Posterior cingulate gyrus (tissue), 11 donors: ENCODE measurements at places on chromosomes 1 and 21.

GRCh38 chr1:116854403-116854690, 55.4 kb upstream of the PTGFRN start:
- DNase-seq, result no peak

DNA sequence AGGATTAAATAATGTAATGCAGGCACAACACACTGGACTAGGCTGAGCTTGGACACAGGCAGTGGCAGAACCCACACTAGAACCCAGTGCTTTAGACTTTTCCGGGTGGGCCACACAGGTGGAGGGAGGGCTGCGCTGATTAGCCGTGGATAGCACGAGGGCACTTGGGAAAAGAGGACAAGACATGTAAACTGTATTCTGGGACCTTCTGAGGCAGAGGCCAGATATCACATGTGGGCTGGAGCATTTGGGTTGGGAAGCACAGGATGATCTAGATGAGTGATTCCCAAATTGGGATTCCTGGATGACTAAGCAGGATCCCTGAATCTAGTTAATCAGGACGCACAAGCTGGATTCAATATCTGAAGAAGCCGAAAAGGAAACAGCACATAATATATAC, 20.3 kb upstream of the A3GALT2 start:
- DNase-seq, result no peak

GRCh38 chr1:228211531-228212414, 3.9 kb downstream of the OBSCN start:
- no peak for DNase-seq

GRCh38 chr1:22709891-22710700, 543 bp upstream of the EPHB2 start:
- peak; percentile 58 for DNase-seq

DNA sequence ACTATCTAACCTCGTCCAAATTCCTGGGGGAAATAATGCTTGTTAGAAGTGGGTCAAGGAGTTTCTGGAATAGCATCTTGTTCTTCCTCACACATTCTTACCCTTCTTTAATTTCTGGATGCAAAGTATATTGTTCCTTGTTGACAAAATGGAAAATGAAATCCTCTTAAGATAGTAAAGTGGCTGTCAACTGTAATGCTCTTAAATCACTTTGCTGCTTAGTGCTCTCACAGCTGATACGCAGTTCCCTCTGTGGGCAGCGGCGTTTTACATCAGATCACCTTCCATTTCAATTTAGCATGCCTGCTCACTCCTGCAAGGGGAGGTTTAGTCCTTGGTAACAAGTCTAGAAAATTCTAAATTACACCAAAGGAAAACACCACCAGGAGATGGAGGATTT, 113.1 kb downstream of the DNM3 start:
- no peak for DNase-seq

DNA sequence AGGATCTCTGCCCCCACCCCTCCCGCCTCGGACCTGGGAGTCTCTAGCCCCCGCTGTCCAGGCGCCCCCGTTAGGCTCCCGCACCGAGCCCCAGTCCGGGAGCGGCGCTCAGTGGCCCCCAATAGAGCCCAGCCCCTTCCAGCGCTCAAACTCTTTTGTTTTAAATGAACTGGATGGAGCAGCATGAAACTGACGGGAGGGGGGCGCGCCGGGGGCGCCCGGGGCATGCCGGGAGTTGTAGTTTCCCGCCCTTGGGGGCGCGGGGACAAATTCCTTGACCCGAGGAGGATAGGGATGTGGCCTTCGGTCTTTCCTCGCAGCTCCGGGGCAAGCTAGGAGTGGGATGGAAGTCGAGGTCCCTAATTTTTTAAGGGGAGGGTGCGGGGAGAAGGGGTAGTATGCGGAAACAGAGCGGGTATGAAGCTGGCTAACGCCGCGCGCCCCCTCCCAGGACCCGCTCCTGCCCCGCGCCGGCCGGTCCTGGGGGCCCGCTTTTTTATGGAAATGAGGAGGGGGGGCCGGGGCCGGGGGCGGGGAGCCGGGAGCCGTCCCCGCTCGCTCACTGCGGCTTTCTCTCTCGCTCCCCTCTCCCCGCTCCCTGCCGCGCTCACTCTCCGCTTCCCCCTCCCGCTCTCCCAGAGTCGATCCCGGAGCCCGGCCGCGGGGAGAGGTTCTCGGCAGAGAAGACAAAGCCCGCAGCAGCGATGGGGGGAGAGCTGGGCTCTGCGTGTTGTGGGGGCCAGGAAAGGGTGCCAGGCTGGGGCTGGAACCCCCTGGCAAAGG, at the start of gene MEX3A:
MEX3A (minus strand) TSS at position 157 of the 783 bp plus-strand sequence. CDS start 467 bp downstream, outside the sequence.
- DNase-seq, result peak; percentile 78

GRCh38 chr1:36382669-36383068, 3.1 kb downstream of the STK40 start:
- DNase-seq, result no peak

DNA sequence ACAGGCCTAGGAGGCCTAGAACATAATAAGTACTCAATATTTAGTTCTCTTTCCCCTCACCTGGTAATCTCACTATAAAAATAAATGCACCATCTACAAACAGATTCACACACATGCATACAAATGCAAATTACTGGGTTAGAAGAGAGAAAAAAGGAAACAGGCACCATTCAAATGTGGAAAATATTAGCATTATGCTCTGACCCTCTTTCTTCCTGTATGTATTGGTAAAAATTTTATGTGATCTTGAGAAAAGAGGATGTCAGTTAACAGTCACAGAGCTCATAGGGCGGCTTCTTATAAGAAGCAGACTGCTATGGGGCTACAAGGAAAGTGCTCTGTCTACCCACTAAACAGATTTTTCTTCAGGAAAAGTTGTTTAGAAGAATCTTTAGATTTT, 565.4 kb downstream of the LMO4 start:
- no peak for DNase-seq

DNA sequence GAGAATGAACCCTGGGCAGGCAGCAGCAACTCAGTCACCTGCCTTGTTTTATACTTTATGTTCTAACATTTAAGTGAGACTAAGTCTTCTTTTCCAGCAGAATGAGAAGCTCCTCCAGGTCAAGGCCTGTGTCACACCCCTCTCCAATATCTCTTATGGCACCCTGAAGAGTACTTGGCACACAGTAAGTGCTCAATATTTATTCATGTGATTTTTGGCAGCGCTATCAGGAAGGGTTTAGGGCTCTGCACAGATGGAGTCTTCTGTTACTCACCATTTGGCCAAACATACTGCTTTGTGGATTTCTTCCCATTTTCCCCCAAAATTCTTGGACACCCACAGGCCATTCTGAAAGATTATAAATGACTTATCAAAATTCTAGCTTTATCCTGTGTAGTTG, 43.8 kb upstream of the MYBPHL start:
- no peak for DNase-seq

GRCh38 chr21:15688016-15688415, 41.8 kb upstream of the USP25 start:
- no peak for DNase-seq

- DNase-seq, result no peak
Observed at GRCh38 chr21:22280851-22281250, 1282.6 kb downstream of the NCAM2 start.

DNA sequence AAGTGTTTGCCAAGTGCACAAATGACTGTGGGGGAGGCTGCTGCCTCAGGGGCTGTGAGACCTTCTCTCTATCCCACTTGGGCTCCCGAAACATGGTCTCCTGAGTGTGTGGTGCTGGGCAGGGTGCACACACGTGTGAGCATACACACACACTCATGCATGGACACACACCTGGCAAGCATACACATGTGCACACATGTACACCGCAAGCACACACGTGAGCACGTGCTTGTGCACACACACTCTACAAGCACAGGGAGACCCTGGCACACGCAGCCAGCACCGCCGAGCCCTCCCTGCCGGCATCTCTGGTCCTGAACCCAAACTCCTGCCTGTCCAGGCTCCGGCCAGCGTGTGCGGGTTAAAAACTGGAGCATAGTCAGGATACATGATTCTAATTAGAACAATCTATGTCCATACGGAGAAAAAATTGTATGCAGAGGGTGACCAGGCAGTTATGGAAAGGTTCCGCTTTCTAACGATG, 79.4 kb upstream of the TTC34 start:
- DNase-seq, result no peak

- DNase-seq, result no peak
Observed at GRCh38 chr1:64476251-64476952, 6.5 kb downstream of the CACHD1 start.

DNA sequence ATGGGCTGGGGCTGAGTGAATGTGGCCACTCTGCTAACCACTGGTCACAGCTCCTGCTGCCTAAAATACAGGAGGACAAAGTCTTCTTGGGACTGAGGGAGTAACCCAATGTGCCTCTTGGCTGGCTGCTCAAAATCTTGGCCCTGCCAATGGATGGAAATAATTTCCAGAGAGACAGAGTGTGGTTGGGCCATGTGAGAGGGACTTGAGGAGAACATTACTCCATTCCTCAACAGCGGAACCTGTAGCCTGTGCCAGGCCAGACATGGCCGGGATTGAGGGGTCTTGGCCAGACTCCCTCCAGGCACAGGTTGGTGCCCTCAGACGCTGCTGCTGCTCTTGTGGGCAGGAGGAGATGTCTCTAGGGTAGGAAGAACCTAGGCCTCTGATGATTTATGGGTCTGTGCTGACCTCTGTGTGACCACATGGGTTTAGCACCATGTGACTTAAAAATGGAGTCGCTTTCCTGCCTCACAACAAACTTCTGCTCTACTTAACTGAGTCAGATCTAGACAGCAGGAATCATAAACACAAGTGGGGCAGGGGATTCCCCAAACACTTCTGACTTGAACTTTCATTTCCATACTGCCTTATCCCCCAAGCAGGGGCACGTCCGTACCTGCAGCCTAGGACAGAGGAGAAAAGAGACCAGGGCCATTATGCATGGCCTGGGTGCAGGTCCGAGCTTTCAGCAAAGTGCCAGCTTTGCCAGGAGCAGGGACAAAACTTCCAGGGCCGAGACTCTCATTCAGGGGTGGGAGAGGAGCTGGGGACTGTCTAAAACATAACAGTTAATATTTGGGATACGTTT, 79.2 kb downstream of the CD34 start:
- DNase-seq, result no peak

- no peak for DNase-seq
Observed at GRCh38 chr1:230701434-230701833, 12.5 kb downstream of the AGT start.

DNA sequence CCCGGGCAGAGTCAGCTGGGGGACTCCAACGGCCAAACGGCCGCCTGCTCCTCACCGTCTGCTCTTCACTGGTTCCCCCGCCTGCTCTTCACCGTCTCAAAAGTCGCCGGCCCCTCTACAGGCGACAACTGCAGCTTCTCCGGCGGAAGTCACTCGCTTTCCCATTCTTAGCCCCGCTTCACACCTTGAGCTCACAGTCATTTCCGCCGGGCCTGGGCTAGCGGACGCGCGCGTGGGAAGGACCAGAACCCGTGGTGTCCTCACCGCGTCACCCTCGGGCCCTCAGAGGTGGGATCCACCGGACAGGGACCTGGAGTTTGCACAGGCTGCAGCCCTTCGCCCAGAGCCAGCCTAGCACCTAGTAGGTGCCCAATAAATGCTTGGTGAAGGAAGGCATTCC, 27.9 kb upstream of the HJV start:
- no peak for DNase-seq

- DNase-seq, result no peak
Observed at GRCh38 chr1:161473348-161473747, 31.9 kb upstream of the FCGR2A start.

DNA sequence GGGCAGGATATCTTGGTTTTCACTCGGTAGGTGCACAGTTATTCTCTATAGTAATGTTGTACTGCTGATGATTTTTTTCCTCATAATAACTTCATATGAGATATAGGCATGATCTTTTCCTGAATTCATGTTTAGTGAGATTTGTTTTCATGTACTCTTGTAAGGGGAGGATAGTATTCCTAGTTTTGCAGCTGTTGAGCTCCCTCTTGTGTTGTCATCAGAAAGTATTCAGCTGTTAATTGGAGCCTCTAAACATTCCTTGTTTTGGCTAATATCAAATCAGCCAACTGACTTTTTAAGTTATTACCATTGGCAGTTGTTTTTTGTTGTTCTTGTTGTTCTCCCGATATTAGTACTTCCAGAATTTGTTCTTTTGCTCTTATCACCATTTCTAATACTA, 24.4 kb downstream of the OR10R2 start:
- DNase-seq, result no peak

DNA sequence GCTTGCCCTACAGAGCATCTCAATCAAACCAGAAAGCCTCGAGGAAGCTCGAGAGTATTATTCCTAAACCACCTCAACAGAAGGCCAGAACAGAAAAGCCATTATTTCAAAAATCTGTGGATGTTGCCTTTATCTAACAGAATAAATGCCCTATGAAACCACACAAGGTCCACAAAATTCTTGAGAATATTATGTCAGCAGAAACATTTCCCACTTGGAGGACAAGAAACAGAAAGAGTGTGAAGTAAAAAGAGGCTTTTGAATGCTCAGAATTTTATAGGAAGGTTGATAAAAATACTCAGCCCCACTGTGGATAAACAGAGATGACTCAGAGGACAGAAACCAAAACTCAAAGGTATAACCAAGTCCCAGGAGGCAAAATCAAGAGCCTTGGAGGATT, 146.4 kb upstream of the LRRC7 start:
- DNase-seq, result no peak

DNA sequence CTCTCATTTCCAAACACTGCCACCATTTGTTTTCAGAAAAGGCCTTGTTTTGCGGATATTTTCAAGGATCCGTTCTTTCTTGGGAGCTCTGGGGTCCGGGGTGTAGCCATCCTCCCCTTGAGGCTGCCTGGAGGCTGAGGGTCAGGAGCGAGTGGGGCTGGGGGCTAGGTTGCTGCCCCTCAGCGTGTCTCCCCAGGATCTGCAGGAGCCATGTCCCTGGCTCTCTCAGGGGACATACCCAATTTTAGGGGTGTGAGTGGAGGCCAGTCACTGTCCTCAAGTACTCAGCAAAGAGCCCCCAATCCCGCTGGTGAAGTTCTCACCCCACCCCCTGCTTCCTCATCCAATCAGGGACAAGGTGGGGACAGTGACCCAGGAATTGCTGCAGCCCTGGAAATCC, 15.0 kb upstream of the PRDM16 start:
- DNase-seq, result peak; percentile 4

- DNase-seq, result peak; percentile 73
Observed at GRCh38 chr1:1006305-1007159, 6.6 kb upstream of the HES4 start.

DNA sequence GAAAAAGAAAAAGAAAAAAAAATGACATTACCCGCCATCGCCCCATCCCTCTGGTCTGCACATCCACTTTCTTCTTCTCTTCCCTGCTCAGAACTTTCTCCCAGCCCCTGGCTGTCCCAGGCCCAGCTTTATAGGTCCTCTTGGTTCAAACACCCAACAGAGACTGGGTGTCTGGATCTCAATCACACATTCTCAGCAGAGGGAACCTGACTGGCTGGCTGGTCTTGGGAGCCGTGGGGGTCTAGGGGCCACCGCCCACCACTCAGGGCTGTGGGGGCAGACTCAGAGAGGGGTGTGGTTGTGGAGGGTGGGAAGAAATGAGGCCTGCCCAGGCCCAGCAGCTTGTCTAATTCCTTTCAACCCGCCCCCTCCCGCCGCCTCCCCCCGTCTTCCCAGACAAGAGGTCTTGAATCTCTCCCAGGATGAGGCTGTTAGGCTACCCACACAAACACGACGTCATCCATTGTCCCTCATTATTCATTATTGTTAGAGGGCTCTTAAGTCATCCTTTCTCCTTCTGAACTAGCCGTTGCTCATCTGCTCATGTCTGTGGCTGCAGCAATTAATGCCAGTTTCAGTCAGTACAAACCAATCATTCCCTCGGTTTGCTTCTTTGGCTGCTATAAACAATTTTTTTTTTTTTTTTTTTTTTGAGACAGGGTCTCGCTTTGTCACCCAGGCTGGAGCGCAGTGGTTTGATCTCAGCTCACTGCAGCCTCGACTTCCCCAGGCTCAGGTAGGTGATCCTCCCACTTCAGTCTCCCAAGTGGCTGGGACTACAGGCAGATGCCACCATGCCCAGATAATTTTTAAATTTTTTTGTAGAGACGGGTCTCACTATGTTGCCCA, 40.6 kb upstream of the CLIC4 start:
- DNase-seq, result no peak
